ENCODE measurements at places on chromosomes 13 and 19. TPM values are rescaled to one million over a fixed set of nuclear protein-coding genes. Genes with fewer than 3 reads are reported as not detected.
A peak's percentile ranks its signal among the peaks of the same experiment; 100 is the strongest.

- H3K27me3 ChIP-seq: no peaks in the 10 kb centered on the region
- peak overlapping the region; percentile 87 for H3K27ac ChIP-seq
- H3K4me1 ChIP-seq: no peaks in the 10 kb centered on the region
- DNase-seq: no peak
- peak overlapping the region; percentile 89 for H3K4me3 ChIP-seq
Observed at GRCh38 chr13:34943436-34944273, 1.6 kb downstream of the NBEA start.

GRCh38 chr13:89852570-89852969 lies 1494.9 kb upstream of the MIR17HG start:
- H3K27ac ChIP-seq: no peak overlapping the region
- H3K27me3 ChIP-seq: no peaks in the 10 kb centered on the region
- no peaks in the 10 kb centered on the region for H3K4me1 ChIP-seq
- no peaks in the 10 kb centered on the region for H3K36me3 ChIP-seq
- no peak for DNase-seq
- no peak overlapping the region for H3K4me3 ChIP-seq

GRCh38 chr13:96011291-96011872 lies 41.8 kb downstream of the UGGT2 start:
- DNase-seq: no peak
- no peaks in the 10 kb centered on the region for H3K27me3 ChIP-seq
- no peaks in the 10 kb centered on the region for H3K4me1 ChIP-seq
- no peak overlapping the region for H3K4me3 ChIP-seq

DNA sequence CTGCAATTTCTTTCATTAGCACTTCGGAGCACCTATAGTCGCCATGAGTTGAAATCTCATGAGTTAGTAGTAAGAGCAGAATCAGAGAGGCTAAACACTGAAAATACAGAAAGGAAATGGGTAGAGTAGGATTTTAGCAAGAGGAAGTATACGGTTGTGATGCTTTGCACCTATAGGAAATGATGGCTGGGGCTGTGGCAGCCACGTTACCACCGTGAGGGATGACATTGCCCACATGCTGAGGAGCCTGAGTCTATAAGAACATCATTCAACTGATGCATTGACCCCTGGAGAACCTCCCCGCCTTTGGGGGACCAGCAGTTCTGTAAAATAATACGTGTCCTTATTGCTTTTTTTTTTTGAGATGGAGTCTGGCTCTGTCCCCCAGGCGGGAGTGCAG lies 20.4 kb downstream of the FAM187B start:
- no peak for DNase-seq
- H3K27me3 ChIP-seq: no peaks in the 10 kb centered on the region
- no peak overlapping the region for H3K27ac ChIP-seq
- H3K4me1 ChIP-seq: no peaks in the 10 kb centered on the region

GRCh38 chr19:31648347-31648746 lies 299.1 kb upstream of the TSHZ3 start:
- no peaks in the 10 kb centered on the region for H3K36me3 ChIP-seq
- no peak for DNase-seq
- no peak overlapping the region for H3K4me3 ChIP-seq
- H3K4me1 ChIP-seq: no peaks in the 10 kb centered on the region
- no peaks in the 10 kb centered on the region for H3K27me3 ChIP-seq

The LGALS7 gene
- total RNA-seq: not detected

The VSIG10L gene
- 3.6 TPM for total RNA-seq

The ZNF560 gene
- 0.37 TPM for total RNA-seq

The LGALS14 gene
- not detected for total RNA-seq
